Right lung (tissue), 10 donors: ENCODE measurements at places on chromosomes 12 and 14. TPM values are rescaled to one million over a fixed set of nuclear protein-coding genes. Genes with fewer than 3 reads are reported as not detected.

GRCh38 chr14:66881596-66881995 lies 307.6 kb upstream of the GARIN2 start:
- DNase-seq: no peak

DNA sequence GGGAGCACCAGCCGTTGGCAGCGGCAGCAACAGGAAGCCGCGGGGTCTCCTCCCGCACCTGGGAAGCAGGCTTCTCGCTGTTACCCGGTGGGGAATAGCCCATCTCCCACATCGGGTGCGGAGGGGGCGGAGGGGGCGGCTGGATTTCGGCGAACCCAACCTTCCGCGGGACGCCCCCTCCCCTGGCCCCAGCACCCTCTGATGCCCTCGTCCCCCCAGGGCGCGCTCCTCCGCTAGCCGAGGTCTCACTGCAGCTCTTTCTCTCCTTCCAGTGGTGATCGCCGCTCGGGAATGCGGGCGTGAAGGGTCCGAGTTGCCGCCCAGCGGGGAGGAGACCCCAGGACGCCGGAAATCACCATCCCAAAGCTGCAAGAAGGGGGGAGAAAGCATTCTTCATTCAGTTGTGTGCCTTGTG lies 303 bp downstream of the SAMD4A start:
- DNase-seq: no peak

GRCh38 chr12:2739832-2740641 lies 54.7 kb upstream of the FKBP4 start:
- DNase-seq: no peak

DNA sequence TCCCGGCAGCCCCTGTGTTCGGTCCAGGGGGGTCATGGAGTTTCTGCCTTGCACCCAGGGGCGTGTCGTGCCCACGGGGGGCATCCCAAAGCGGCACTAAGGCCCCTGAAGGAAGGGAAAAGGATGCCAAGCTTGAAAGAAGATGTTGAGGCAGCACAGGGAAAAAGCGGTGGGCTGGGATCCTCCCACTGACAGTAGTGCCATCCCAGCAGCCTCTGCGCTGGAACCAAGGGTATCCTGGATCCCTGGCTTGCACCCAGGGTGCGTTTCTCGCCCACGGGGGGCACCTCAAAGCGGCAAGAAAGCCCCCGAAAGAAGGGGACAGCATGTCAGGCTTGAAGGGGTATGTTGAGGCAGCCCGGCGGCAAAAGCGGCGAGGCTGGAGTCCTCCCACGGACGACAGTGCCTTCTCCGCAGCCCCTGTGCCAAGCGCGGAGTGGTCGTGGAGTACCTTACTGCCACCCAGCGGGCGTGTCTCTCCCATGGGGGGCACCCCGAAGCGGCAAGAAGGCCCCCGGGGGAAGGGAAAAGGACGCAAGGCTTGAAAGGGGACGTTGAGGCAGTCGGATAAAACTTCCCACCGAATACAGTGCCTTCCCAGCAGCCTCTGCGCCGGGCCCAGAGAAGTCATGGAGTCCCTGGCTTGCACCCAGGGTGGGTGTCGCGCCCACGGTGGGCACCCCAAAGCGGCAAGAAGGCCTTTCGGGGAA lies 164.4 kb upstream of the ALG10B start:
- no peak for DNase-seq

GRCh38 chr14:74008843-74009499 lies 10.1 kb downstream of the ENTPD5 start:
- no peak for DNase-seq

DNA sequence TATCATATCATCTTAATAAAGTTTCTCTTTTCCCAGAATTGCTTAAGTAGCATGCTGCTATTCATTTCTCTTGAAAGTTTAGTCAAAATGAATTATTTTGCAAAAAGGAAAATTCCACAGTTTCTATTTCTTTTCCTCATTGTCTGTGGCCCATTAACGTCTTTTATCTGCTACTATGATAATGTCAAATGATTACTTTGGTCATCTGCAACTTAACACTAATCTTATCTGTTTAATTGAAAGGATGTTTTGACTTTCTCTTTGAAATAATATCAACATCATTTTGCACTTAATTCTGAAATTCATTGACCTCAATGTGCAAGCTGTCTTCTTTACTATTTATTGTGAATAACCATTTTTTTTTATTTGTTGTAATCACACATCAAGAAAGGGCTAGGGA lies 146.5 kb upstream of the SLCO1C1 start:
- DNase-seq: peak; percentile 26

DNA sequence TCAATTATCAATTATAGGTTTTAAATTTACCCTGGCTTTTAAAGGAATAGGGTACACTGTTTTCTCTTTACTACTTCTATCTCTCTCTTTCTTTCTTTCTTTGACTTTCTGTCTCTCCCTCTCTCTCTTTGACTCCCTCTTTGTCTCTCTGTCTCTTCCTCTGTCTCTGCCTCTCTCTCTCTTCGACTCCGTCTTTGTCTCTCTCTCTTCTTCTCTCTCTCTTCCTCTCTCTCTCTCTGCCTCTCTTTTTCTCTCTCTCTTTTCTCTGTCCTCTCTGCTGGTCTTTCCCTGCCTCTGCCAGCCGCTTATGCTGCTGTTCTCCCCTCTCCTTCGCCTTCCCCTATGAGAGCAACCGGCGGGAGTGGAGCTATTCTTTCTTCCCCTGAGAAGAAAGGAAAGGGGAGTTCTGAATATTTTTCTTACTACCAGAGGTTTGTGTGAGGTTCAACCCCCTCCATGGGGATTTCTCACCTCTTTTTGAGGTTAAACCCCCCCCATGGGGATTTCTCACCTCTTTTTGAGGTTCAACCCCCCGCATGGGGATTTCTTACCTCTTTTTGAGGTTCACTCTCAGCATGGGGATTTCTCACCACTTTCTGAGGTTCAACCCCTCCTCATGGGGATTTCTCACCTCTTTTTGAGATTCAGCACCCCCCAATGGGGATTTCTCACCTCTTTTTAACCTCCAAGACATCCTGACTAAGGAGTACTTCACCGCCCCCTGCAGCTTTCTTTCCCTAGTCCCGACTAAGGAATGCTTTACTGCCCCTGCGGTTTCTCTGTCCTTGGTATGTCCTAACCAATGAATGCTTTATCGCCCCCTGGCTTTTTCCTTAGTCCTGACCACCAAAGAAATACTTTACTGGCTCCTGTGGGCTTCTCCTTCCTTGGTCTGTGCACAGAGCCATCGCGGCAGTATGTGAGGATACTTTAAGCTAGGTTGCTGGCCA lies 27.4 kb upstream of the DDHD1 start:
- DNase-seq: no peak

GRCh38 chr14:22971152-22971551 lies 11.2 kb downstream of the AJUBA start:
- no peak for DNase-seq

DNA sequence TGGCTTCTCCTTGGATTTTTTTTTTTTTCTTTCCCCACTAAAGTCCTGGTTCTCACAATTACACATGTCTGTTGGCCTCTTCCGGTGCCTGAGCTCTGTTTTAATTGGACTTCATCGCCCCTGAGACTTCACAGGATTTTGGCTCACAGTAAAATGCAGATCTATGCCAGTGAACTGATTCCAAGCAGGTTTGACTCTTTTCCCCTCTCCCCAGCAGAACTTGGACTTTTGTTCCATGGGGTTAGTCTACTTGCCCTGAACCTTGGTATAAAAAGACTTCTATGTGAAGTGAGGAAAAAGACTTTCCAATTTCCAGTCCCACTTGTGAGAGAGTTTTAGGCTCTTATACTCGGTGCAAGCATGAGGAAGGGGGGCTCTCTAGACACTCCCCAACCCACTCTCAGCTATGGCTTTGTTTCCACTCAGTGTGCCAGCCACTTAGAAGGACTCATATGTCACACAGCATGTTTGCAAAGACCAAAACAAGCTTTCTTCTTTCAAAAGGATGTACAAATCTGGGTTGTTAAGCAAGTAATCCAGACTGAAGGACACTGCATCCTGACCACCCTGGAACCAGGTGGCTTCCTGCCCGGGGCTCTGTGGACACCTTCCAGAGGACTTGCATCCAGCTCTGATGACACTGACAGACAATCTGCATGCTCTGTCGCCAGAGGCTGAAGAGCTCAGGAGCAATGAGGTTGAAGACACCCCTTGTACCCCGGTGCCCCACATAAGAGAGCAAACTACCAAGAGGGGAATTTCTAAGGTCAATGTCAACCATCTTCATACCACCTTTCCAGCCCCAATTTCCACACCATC lies 221.9 kb upstream of the EGLN3 start:
- no peak for DNase-seq

DNA sequence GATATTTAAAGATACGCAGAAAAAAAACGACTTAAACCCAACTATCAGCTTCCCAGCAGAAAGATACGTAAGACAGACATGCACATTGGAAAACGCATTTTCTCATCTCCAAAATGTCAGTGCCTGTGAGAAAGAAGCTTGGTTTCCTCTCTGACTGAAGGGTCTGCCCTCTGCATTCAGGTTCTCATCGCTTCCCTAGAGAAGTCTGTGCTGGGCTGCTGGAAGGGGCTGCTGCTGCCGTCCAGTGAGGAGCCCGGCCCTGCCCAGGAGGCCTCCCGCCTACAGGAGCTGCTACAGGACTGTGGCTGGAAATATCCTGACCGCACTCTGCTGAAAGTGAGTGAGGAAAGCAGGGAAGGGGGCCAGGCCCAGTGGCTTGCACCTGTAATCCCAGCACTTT lies 4.7 kb upstream of the PFDN5 start:
- no peak for DNase-seq

GRCh38 chr14:57086271-57087162 lies 182.2 kb downstream of the EXOC5 start:
- no peak for DNase-seq

DNA sequence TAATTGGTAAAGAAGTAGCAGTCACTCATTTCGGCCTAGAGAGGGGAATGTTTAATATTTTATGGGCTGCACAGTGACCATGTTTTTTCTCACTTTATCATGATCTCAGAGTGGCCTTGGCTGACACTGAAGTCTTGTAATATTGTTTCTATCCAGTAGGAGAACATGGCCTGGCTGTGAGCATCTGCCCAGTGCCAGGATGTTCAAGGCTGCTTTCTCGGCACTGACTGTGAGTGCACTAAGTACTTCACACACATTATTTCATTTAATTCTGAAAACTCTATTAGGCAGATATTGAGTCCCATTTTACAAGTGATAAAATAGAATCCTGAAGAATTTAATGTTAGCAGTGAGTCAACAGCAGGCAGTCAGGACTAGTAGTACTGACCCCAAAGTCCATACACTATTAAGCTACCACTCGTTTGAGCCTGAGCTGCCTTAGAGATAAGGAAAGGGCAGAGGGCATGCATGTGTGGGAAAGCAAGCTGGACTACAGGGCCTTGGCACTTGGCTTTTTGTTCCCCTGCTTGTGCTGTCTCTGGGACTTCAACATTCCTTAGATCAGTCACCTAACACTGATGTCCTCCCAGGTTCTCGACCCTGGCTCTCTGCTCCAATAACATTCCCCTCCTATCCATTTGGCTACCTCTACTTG lies 42.2 kb upstream of the APPL2 start:
- DNase-seq: no peak

GRCh38 chr12:110545812-110546211 lies 37.3 kb downstream of the PPTC7 start:
- DNase-seq: no peak

- DNase-seq: no peak
Measured at GRCh38 chr12:67807814-67808213, 159.3 kb downstream of the DYRK2 start.

- DNase-seq: no peak
Measured at GRCh38 chr12:99427104-99427503, 220.4 kb upstream of the GARIN6 start.

- no peak for DNase-seq
Measured at GRCh38 chr14:66163023-66163422, 323.1 kb upstream of the CCDC196 start.

DNA sequence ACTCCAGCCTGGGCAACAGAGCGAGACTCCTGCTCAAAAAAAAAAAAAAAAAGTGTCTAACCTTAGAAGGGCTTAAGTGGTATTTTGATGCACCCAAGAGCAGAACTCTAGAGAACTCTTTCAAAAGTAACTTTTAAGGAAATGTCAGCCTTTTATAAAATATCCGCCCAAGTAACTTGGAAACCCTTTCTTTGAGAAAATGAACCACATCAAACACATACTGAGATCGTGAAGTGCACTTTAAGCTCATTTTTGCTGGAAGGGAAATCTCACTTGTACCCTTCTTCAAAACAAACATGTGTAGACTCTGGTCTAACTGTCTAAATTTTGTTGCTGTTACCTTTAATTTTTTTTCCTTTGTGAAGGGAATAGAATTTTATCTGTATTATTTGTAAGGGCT lies 5.5 kb downstream of the C12orf56 start:
- DNase-seq: no peak

- DNase-seq: peak; percentile 45
Measured at GRCh38 chr14:61147381-61147821, 133.7 kb downstream of the TMEM30B start.

DNA sequence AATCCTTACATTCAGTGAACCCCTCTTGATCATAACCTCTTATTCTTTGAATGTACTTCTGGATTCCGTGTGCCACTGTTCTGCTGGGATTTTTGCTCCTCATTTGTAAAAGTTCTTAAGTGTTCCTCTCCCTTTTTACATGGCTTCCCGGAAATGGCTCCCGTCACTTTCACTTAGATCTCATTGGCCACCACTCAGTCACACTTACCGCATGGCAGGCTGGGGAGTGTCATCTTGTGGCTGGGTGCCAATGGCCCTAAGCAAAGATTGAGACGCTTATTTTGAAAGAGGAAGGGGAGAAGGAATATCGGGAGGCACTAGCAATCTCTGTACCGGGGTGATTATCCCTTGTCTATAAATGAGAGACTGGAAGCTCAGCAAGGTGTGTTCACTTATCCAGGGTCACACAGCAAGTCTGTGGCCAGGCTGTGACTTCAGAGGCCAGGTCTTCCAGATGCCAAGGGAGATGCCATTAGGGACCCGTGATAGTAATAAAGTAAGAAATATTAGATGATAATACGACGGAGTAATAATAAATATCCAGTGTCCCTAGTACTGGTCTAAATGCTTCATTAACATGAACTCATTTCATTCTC lies 68.8 kb downstream of the RNFT2 start:
- DNase-seq: peak; percentile 14

DNA sequence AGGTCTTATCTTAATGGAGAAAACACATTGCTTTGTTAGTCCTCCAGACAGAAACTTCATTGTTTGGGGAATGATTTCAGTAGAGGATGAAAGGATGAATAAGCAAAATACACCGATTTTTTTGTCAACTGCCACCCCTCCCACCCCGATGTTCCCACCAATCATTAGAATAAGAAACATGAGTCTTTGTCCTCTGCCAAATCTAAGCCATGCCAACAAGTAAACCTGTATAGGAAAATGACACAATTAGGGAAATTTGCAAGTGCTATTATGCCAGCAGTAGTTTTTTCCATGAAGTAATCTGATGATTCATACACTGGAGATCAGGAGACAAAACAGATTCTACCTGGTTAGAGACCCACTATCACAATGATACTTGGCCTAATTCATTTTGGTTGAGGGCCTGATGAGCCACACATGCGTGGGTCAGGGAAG lies 35.9 kb downstream of the FLRT2 start:
- DNase-seq: no peak

- no peak for DNase-seq
Measured at GRCh38 chr14:52926953-52927352, 23.9 kb downstream of the FERMT2 start.

Gene VASH1
- polyA plus RNA-seq: 56.7 TPM

Gene FOXN4
- polyA plus RNA-seq: 0.33 TPM

Gene RTL1
- polyA plus RNA-seq: 0.12 TPM

Gene DLGAP5
- polyA plus RNA-seq: 40.4 TPM

Gene AMN
- polyA plus RNA-seq: 1.5 TPM

Gene STYK1
- polyA plus RNA-seq: 0.63 TPM
